Ovary (tissue), 10 donors: ENCODE measurements at places on chromosomes 12 and 14.
A peak's percentile ranks its signal among the peaks of the same experiment; 100 is the strongest.

GRCh38 chr14:64675312-64675711 is 28.9 kb upstream of the PLEKHG3 start:
- DNase-seq = no peak

- no peak for DNase-seq
Measured at GRCh38 chr14:93970585-93970964, 5.8 kb downstream of the ASB2 start.

- DNase-seq = peak; percentile 100
Measured at GRCh38 chr12:45990468-45991283, at the start of gene SCAF11. SCAF11 (minus strand) TSS chr12:45990574; CDS start chr12:45964167, 26,407 bp downstream.

DNA sequence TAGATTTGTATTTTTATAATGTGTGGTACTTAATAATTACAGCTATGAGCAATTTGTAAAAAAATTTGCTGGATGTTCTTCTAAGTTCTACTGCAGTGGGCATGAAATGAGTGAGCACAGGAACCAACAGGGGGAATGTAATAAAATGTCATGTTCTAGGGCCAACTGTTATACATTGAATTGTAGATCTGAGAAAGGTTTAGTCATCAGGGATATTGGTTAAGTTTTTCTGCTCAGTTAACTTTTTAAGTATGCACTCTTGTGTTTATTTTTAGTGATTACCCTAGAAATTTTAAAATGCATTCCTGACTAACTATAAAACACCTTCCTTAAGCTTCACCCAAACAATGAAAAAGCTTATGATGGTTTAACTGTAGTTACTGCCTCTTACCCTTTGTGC is 101.8 kb downstream of the CAND1 start:
- no peak for DNase-seq

DNA sequence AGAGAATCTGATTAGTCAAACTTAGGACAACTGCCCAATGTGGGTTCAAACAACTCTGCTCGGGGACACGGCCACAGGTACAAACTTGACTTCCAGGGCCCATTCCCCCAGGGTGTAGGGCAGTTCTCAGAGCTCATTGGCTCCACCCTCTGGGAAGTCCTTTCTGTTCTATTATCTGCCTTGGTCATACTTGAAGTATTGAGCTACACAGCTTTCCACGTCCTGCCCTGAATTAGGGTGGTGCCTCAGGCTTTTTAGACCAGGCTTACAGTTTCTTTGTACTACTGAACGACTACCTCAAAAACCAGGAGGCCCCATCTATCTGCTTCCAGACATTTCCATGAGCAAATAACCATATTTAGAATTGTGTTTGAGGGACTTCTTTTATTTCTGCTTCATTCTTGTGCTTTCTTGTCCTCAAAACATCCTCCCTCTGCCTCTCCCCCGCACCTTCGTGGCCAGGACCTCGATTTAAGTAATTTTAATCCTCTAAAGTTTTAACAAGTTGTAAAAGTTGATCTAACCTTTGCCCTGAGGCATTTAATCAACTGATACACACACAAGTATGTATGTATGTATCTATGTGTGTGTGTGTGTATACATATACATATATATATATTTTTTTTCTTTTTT is 281.7 kb upstream of the AMIGO2 start:
- DNase-seq = peak; percentile 38

- DNase-seq = peak; percentile 60
Measured at GRCh38 chr14:70416725-70417349, at the start of gene SYNJ2BP. SYNJ2BP (minus strand) TSS chr14:70417090; CDS start chr14:70416963, 127 bp downstream.

DNA sequence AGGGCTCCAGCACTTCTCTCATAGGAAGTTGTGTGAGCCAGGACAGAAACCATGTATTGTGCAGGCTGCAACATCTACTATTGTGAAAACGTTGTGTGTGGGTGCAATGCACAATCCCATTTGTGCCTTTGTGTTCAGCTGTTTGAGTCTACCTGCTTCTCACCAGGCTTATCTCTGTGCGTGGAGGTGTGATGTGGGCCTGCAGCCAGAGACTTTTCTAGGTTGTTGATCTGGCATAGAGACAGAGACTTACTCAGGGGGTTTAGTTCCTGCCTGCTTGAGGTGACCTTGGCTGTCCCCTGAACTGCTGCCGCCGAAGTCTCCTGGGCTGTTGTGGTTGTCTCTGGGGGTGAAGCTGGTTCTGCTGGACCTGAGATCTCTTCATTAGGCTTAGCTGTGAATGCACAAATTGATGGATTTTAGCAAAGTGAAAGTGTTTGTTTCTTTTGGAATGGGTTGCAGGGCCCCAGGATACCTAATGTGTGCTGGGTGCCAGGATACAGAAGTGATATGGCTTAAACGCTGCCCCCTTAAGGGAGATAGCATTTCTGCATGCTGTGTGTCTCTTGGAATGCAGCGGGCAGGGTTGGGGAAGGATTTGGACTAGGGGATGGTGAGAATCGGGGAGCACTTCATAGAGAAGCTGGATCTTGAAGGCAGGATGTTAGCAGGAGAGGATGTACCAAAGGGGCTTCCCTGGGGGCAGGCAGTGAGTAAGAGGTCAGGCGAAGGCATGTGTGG is 2.5 kb downstream of the LACRT start:
- DNase-seq = no peak

GRCh38 chr14:102760496-102761193 is 16.6 kb upstream of the TRAF3 start:
- no peak for DNase-seq

DNA sequence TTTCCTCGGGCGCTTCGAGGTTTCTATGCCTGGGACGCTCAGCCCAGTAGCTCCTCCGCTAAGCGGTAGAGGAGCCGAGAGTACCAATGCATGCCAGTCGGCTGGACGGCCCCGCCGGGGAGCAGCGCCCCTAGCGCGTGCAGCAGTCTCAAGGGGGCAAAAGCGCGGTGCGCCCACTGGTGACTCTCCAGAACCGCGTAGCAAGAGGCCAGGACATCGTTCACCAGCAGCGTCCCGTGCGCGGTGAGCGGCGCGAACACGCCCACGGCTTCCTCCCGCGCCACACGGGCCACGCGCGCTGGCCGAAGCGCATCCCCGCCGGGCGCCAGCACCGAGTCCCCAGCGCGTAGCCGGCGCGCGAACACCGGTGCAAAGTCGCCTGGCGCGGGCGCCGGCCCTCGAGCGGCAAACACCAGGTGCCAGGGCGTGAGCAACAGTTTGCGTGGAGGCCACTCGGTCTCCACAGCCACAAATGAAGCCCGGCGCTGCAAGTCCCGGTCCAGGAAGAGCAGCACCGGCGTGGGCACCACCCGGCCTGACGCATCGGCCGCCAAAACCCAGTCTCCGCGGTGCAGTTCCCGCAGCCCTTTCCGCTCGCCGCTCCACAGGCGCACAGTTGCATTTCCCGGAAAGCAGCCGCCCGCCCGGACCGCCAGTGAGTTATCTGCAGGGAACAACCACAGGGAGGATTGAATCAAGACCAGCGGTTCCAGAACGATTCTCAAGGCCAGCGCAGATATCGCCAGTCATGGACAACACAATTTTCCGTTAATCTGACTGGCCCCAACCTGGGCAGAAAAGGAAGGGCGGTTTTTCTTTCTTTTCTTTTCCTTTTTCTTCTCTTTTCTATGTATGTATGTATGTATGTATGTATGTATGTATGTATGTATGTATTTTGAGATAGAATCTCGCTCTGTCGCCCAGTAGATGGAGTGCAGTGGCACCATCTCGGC is 4.5 kb downstream of the DHH start:
- peak; percentile 66 for DNase-seq

DNA sequence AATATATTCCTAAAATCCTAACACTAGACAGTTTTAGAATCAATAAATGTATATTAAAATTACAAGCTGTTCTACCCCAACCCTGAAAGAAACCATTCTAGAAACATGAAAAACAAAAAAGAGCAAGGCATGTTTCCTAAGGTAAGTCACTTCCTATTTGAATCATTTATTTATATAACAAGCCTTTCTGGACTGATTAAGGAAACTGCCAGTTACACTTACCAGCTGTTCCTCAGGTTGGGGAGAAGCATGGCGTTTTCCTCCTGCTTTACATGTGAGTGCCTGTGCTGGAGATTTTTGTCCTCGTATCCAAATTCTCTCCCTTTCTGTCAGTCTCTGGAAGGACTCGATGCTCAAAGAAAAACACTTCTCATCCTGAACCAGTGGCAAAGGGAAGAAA is 183.3 kb downstream of the EFCAB11 start:
- no peak for DNase-seq

GRCh38 chr12:11085419-11085818 is 6.7 kb downstream of the TAS2R43 start:
- no peak for DNase-seq

DNA sequence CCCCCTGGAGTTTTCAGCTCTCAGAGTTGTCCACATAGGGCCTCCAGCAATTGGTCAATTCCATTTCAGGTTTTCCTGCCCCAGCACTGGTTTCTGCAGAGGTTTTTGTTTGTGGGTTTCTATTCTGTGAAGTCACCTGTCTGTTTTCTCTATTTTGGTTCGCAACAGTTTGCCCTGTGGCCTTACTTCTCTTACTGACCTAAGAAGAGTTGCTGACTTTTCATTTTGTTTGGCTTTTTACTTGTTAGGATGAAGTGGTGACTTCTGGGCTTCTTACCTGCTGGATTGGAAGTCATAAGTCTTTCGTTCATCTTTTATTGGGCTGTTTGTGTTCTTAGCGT is 196.4 kb upstream of the PARP11 start:
- no peak for DNase-seq

GRCh38 chr12:56602239-56602638 is 27.9 kb downstream of the BAZ2A start:
- DNase-seq = no peak

- DNase-seq = no peak
Measured at GRCh38 chr12:89247967-89248366, 104.3 kb downstream of the DUSP6 start.

- no peak for DNase-seq
Measured at GRCh38 chr12:22598763-22599161, 26.2 kb upstream of the ETNK1 start.

DNA sequence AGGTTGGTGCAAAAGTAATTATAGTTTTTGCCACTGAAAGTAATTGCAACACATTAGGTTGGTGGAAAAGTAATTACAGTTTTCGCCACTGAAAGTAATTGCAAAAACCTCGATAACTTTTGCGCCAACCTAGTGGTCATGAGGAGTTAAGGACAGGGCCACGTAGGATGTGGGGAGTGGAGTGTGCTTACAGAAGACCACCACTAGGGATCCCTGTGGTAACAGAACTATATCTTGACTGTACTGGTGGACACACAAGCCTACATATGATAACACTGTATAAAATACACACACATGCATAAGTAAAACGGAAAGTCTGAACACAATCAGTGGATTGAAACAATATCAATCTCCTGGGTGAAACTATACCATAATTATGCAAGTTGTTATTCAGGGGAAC is 187.4 kb upstream of the ABCD2 start:
- no peak for DNase-seq

DNA sequence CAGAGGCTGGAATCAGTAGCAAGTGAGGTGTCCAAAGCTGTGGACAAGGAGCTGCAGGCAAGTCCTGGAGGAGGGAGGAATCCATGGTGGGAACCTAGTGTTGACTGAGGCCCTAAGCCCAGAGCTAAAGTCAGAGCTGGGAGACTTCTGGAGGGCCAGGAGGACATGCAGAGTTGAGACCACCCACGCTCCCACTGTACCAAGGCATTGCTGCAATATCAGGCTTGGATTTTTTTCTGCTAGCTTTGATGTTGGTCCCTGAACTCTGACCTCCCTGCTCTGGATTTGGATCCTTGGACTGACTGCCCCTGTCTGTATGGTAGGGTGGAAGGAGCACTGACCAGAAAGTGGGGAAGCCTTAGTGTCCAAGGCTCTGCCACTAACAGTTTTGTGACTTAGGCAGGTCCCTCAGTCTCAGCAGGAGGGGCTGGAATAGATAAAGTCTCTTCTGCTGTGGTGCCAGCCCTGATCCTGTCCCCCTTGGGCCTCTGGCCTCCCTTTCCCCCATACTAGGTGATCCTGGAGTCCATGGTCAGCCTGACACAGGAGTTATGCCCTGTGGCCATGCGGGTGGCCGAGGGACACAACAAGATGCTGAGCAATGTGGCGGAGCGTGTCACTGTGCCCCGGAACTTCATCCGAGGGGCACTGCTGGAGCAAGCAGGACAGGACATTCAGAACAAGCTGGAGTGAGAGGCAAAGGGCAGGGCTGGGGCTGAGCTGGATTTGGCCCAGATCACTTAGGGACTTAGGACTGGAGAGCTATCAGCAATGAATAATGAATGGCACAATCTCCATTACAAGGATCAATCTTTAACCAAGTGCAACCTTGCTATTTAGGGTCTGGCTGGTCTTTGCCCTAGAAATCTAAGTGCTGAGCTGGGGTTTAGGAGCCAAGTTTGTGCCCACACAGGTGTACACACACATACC is 9.4 kb downstream of the CARMIL3 start:
- no peak for DNase-seq

GRCh38 chr12:46677749-46678148 is 148.0 kb downstream of the SLC38A4 start:
- no peak for DNase-seq

DNA sequence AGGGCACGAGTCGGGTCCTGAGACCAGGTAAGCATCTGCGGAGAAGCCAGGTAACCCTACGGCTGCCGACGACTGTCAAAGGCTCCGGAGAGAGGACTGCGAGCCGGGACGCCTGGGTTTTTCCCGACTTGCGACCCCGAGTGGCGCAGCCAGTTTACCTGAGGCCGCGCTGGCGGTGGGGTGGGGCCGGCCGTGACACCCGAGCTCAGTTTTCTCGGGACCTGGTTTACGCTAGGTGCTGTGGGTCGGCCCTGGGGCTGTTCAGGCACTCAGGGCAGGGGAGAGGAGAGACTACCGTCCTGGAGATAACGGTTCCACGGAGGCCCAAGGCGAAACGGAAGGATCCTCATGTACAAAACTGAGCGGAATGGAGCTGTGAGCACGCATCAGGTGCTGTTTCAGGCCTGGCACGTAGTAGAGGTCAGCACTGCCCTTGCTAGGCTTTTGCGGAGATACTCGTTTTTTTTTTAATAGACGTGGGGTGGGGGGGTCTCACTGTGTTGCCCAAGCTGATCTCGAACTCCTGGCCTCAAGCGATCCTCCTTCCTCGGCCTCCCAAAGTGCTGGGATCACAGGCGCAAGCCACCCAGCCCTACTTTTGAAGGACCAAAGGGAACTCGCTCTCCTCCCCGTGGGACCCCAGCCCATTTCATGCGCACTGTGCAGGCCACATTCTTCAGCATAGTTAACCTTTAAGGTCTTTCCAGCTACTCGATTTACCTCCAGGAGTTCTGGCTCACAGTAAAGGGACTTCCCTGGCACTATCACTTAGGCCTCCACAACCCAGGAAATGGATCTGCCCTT is 471 bp downstream of the MTRFR start:
- peak; percentile 39 for DNase-seq

DNA sequence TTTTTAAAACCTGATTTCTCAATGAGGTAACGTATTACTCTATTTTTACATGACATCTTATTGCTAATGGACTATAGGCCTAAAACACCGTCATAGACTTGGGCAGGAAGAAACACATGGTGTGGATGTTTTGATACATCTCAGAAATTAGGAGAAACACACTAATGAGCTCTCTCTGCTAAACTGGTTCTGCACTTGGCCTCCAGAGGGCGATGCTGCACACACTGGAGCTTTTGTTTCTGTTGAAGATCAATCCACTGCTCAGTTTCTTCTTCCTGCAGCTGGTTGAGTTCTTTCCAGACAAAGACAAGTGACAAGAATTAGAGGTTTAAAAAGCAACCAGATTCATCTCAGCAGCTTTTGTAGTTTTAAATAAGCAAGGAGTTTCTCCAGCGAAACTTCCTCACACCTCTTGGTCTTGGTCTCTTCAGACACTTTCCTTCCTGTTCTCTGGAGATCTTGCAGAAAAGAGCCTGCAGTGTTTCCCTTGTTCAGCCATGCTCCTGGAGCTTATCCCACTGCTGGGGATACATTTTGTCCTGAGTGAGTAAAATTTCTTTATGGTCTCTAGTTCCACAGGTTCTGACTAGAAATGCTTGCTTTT is 178.5 kb upstream of the OR4E1 start:
- no peak for DNase-seq
